ENCODE measurements at places on chromosomes 1 and 21.

DNA sequence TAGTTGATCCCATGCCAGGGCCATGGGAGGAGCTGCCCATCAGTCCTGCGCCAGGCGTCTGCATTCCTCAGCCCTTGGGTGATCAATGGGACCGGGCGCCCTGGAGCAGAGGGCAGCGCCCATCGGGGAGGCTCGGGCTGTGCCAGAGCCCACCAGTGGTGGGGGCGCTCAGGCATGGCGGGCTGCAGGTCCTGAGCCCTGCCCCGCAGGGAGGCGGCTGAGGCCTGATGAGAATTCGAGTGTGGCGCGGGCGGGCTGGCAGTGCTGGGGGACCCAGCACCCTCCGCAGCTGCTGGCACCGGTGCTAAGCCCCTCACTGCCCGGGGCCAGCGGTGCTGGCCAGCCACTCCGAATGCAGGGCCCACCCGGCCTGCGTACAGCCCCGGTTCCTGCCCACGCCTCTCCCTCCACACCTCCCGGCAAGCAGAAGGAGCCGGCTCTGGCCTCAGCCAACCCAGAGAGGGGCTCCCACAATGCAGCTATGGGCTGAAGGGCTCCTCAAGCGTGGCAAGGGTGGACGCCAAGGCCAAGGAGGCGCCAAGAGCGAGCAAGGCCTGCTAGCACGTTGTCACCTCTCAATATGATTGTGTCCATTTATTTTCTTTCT, 238.1 kb upstream of the OLFM3 start:
- DNase-seq: no peak

DNA sequence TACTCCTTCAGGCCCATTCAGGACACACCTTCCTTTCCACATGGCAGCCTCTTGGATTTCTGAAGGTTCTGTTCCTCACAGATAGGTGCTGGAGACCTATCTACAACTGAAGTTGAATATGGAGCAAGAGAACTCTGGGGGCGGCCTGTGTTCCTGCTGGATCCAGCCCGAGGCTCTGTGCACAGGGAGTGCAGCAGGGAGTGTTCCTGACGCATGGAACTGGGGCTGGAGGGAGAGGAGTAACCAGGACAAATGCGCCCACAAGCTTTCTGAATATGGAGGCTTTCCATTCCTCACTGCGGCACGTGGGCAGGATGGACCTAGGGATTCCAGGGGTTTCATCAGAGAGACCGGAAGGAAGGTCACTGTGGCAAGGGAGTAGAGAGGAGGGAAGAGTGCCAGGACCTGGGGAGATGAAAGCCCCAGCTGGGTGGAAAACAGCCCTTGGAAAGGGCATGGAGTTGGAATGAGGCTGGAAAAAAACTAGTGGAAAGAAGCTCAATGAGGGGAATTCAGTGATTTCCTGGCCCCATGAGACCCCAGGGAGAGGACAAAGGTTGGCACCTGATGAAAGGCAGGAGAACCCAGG, 12.5 kb downstream of the PM20D1 start:
- DNase-seq: no peak

DNA sequence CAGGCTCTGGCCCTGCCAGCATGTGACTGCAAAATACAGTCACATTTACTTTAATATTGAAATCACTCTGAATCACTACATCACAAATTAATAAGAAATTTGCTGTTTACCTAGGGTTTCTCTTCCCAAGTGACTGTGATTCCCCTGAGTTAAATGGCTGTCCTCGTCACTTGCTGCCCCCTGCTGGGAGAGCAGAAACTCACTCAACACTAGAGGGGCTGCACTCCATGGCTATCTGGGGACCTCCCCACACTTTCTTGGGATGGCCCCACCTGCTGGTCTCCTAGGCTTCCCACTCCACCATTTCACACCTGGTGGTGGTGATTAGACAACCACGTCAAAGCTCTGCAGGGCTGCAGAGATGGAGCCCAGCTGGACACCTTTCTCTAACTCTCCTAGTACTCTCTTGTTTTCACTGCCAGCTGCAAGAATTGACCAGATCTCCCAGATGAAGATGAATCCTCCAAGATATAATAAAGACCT, 63.4 kb downstream of the CD2 start:
- DNase-seq: peak; percentile 41

DNA sequence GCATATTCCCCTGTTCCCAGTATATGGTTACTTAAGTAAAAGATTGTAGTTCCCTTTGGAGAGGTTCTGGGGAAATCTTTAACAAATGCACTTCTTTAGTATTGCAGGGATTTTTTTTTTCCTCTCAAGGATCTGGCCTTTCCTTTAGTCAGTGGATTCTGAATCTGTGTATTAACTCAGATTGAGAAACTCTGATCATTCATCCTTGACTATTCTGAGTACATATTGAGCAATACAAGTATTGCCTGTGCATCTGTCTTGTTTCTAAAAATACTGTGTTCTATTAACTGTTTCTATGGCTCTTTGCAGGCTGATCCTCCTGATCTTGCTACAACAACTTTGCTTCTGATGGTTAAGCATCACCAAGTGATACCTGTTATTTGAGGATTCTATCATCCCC, 67.8 kb upstream of the FGGY start:
- DNase-seq: no peak

GRCh38 chr21:43190951-43191350, 22.1 kb downstream of the CRYAA start:
- no peak for DNase-seq

- DNase-seq: no peak
Measured at GRCh38 chr1:74513411-74514300, 1.2 kb upstream of the LRRC53 start.

DNA sequence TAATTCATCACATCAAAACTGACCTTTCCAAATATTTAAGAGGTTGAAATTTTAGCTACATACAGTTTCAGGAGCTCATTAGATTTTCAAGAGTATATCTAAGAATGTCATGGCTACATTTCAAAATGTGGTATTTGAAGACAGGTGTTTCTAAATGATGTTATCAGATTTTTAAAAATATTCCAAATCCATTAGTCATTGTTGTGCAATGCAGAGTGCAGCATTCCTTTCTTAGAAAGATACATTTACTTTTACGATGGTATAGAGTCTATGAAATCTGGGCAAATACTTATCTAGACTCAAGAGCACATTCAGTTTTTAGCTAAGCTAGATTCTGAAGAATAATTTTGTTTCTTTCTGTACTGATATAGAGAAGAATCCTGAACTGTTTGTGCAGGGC, 230.3 kb downstream of the CHRM3 start:
- no peak for DNase-seq

DNA sequence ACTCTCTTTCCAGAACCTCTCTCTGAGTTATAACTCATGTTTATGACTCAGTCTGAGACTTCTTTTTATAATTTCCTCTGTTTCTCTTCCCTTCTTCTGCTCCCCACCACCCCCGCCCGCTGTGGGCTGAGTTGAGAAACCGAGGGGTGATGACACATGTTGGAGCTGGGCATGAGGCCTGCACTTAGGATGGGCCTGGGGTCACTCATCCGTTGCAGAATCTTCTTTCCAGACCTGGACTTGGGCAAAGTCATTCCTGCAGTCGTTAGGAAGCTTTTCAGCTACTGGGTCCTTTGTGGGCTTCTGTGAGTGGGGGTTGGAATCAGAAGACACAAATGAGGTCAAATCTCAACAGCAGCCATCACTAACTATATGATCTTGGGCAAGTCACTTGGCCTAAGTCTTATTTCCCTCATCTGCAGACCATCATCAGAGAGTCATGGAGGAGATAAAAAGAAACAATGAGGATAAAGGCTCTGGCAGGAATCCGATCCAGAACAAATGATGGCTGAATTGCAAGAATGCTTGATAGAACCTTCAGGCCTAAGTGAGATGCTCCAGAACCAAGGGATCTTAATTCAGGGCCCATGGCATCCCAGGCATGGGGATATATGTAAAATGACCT, 53.4 kb downstream of the RPS6KA1 start:
- DNase-seq: no peak

DNA sequence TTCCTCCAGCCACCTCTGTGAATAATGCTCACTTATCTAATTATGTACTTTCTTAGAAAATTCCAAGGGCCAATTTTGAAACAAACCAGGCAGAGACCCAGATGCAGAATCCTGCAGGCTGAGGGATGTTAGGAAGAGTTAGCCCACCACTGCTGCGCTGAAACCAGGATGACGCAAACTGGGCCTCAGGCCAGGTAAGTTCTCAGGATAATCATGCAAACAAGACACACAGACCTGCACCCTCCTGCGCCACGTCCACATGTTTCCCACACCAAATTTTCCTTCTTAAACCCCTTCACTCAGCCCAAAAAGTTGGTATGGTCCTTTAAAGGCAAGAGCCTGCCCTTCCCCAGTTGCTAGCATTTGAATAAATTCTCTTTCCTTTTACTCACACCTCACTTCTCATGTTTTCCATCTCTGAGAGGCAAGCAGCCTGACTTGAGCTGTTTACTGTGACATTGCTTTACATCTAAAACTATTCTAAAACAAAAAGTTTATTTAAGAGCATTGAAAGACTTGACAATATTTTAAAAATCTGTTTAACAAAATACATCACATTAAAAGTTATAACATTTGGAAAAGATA, 887.1 kb downstream of the LRRIQ3 start:
- DNase-seq: no peak

DNA sequence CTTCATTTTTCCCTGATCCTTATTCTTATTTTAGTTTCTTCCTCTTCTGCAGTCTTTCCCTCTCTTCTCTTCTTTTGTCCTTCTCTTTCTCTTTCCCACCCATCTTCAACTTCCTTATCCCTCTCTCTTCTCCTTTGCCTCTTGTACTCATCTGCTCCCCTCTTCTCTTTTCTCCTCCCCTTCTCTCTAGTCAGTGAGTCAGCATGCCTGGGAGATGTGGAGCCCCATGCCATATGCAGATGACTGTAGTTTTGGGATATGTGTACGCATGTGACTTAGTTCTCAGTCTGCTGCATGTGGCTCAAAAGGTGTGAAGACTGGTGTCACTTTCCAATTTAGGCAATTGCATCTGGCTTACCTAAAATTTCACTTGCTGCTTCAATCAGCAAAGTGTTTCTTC, 10.4 kb downstream of the DNAJC6 start:
- DNase-seq: no peak

GRCh38 chr1:236207121-236207520, 64.8 kb downstream of the GPR137B start:
- DNase-seq: no peak
